NCI-H1417 treated with DMSO at 0.1 percent for 48 hours (cell line): ENCODE measurements at places on chromosomes 3 and 15.
A peak's percentile ranks its signal among the peaks of the same experiment; 100 is the strongest.

DNA sequence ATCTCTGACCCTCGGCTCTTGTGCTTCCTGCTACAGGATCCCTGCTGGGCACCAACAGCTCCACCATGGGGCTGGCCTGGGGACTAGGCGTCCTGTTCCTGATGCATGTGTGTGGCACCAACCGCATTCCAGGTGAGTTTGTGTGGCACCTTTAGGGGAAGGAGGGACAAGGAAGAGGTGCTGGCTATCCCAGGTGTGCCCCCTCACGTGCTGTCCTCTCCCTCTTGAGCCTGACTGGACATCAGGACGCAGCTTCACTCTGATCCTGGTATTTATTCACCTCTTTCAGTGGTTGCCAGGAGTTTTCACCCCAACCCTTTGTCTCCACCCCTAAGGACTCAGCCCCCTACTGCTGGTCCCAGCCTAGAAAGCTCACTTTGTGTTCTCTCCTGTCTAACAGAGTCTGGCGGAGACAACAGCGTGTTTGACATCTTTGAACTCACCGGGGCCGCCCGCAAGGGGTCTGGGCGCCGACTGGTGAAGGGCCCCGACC is 960 bp downstream of the THBS1 start:
- DNase-seq, result no peak

DNA sequence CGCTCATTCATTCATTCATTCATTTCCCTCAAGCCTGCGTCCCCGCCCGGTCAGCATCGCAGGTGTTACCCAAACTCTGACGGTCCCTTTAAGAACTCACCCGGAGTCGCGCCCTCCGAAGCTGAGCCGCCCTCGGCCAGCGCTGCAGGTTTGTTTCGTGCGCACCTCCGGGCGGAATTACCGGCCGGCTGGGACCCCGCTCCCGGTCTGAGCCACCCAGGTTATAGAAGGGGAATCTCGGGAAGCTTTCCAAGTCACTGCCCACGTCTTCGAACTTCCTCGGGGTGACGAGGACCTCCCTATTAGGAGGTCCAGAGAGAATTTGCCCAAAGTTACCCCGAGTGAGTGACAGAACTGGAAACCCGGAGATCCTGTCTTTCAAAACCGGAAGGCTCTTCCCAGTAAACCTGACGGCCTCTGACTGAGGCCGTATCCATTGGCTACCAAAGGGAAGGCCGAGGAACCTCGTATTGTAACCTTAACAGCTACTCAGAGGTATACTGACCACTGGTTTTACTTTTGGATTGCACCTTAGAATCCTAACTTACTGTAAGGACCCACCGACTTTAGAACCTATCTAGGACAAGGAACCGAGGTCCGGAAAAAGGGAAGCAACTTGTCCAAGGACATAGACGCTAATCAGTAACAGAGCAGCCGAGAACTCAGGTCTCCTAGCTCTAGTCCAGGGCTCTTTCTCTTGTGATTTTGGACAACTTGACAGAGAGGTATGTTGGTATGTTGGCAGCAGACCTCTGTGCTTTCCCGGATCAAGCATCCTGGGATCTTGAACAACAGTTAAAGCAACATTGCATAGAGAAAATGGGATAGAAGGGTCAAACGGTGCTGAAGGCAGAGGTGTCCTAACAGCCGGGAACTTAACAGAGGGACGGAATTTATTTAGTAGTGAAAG is 788 bp upstream of the DLG1 start:
- DNase-seq, result no peak

DNA sequence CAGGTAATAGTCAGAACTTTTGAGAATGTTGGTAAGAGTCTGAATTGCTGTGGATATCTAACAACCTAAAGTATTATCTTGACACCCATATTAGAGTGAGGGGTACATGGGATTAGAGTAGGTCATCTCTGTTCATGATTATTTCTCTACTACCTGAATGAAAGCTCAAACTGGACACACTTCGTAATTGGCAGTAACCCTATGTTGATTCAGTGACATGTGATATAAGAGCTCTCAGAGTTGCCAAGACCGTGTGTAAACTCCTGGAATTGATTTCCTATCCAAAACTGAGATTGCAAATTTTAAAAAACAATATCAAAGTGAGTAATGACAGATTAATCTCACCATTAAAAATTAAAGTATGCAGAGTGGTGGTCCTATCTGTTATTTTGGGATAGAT is 214.8 kb upstream of the ARHGEF26 start:
- no peak for DNase-seq

GRCh38 chr3:134542287-134542958 is 56.6 kb downstream of the CEP63 start:
- no peak for DNase-seq

DNA sequence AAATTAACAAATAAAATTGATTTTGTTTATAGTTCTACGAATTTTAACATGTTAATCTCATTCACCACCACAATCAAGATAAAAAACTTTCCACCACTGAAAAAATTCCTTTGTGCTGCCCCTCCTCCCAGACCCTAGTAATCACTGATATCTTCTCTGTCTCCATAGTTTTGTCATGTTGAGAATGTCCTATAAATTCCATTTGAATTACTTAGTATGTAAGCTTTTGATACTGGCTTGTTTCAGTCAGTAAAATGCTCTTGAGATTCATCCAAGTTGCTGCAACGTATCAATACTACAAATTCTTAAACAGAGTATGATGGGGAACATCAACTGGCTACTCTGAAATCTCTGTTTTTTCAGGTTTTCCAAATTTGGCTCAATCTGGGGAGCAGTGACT is 129.6 kb downstream of the CTNNB1 start:
- DNase-seq, result no peak

- DNase-seq, result peak; percentile 78
These were observed 81.9 kb upstream of the PLXND1 start for GRCh38 chr3:129688271-129688895.

- DNase-seq, result no peak
These were observed 424.1 kb upstream of the KCNMB2 start for GRCh38 chr3:178112134-178112533.

DNA sequence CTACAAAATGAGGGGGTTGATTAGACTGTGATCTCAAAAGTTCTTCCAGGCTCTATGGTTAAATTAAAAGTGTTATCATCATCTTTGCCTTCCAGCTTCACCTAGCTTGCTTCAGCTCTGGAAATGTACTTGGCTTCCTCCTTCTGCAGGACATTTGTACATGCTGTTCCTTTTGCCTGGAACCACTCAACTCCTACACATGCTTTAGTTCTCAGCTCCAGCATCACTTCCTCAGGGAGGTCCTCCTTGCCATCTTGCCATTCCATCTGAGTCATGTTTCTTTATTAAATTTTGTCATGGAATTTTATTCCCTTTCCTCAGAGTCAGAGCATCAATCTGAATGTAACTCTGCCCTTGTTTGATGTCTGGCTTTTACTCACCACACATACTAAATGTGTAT is 158.6 kb upstream of the FEZF2 start:
- no peak for DNase-seq
